KBM-7 (cell line): ENCODE measurements at places on chromosomes 3 and 15.

DNA sequence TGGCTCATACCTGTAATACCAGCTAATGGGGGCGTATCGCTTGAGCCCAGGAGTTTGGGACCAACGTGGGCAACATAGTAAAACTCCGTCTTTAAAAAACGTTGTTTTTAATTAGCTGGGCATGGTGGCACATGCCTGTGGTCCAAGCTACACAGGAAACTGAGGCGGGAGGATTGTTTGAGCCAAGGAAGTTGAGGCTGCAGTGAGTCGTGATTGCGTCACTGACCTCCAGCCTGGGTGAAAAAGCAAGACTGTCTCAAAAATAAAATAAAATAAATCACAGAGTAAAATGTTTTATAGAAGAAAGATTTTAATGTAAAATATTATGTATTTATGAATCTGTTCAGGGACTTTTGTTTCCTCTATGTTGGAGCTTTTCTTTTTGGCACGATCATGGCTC lies 15.3 kb upstream of the STRIT1 start:
- DNase-seq: peak; percentile 17

GRCh38 chr3:157285966-157286365 lies 126.0 kb upstream of the CCNL1 start:
- no peak for DNase-seq

DNA sequence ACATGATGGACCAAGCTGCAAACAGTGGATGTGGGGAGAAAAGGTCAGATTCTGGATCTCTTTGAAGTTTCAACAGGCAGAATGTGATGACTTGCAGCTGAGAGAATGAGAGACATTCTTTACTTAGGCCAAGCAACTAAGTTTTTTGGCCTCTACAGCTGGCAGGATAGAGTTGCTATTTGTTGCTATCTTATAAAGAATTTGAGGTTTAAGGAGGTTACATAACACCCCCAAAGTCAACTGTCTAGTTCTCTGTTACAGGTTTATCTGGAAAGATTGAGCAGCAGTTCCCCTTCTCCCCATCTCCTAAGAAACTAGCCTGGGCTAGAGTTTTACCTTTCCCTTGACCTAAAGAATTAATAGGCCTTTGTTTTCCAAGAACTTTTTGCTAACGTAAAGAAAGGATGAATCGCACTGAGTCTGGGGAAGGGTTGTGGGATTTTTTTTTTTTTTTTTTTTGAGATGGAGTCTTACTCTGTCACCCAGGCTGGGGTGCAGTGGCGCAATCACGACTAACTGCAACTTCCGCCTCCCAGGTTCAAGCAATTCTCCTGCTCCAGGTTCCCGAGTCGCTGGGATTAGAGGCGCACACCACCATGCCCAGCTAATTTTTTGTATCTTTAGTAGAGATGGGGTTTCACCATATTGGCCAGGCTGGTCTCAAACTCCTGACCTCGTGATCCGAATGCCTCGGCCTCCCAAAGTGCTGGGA lies 26.6 kb upstream of the SLMAP start:
- no peak for DNase-seq

DNA sequence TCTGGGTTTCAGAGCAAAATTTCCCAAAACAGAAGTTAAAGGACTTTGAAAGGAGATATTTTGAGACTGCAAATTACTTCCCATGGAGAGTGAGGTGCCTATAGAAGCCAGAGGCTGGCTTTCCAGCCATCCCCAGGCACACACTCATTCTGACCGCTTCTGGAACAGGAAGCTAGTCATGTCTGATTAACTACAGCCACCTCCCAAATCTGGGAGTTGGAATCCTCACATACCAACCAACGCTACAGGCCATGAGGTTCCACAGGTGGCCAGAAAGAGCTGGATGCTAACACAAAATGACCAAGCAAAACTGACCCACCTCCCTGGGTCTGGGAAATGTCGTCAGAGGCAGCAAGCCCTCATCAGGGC lies 87.2 kb downstream of the SNRK start:
- no peak for DNase-seq

DNA sequence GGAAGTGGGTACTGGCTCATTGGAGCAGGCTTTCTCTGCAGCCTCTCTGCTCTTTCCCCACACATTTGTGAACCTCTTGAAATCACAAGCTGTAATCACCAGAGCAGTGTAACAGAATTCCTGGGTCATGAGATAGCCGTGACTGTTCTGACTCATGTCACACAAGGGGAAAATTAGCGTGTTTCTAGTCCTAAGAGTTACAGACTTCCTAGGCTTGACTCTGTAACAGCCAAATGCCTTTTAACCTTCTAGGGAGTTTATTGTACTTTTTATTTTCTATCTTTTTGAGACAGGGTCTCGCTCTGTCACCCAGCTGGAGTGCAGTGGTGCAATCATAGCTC lies 54.7 kb upstream of the TRAK1 start:
- DNase-seq: no peak

DNA sequence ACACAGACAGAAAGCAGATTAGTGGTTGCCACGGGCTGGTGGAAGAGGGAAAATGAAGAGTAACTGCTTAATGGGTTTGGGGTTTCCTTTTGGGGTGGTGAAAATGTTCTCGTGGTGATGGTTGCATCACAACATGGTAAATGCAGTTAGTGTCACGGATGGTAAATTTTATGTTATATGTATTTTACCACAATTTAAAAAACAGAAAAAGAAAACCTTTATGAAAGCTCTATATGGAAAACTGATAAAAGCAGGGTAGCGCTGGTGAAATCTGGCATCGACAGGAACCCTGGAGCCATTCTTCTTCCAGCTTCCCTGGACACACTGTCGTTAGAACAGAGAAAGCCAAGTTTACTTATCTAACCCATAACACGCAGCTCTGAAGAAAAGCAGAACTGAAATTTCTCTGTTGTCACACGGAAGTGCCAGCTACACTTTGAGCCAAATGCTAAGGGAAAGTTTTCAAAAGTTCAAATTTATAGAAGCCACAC lies 287.7 kb upstream of the NR2F2 start:
- peak; percentile 38 for DNase-seq

GRCh38 chr3:124354150-124354549 lies 362.2 kb upstream of the ROPN1 start:
- DNase-seq: no peak
